Bronchus fibroblast of lung (primary cell): ENCODE measurements at places on chromosomes 1 and 21. TPM values are rescaled to one million over a fixed set of nuclear protein-coding genes. Genes with fewer than 3 reads are reported as not detected.

SPATA45 gene
- total RNA-seq = not detected in 2 replicates

SLC30A7 gene
- 15.9 and 23.2 TPM in 2 replicates for total RNA-seq

SHE gene
- total RNA-seq = not detected in 2 replicates

TEDDM1 gene
- not detected in 2 replicates for total RNA-seq

GPR37L1 gene
- not detected in 2 replicates for total RNA-seq

NBPF10 gene
- 0.30 and 0.34 TPM in 2 replicates for total RNA-seq

LINGO4 gene
- not detected in 2 replicates for total RNA-seq
